ENCODE measurements at places on chromosomes 13 and 19. TPM values are rescaled to one million over a fixed set of nuclear protein-coding genes. Genes with fewer than 3 reads are reported as not detected.

GRCh38 chr13:41597348-41598041, 140.1 kb downstream of the RGCC start:
- peaks cover 11% of the 10 kb centered on the region for H3K4me1 ChIP-seq
- no peaks in the 10 kb centered on the region for H3K27me3 ChIP-seq
- no peaks in the 10 kb centered on the region for H3K36me3 ChIP-seq
- no peak overlapping the region for H3K4me3 ChIP-seq
- H3K27ac ChIP-seq: no peak overlapping the region
- no peak for DNase-seq

The LILRA5 gene
- 0.38 TPM for total RNA-seq

DNA sequence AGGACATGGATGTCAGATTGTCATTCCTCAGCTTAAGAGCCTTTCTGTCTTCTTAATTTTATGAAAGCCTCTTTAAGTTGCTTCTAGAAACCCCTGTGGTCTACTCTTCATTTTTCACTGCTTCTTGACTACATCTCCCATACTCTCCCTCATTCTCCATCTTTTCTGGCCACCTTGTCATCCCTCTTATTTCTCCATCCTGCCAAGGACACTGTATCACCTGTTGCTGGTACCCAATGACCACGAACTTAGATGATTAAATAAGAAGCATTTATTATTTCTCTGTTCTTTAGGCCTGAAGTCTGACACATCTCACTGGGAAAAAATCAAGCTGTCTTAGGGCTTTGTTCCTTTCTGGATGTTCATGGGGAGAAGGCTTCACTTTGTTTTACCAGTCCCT, 9.2 kb downstream of the ZNF223 start:
- no peaks in the 10 kb centered on the region for H3K27me3 ChIP-seq
- no peaks in the 10 kb centered on the region for H3K36me3 ChIP-seq
- no peak overlapping the region for H3K27ac ChIP-seq

- no peak overlapping the region for H3K4me3 ChIP-seq
- no peaks in the 10 kb centered on the region for H3K36me3 ChIP-seq
- H3K27ac ChIP-seq: no peak overlapping the region
Observed at GRCh38 chr13:69474011-69474685, 633.5 kb upstream of the ATXN8OS start.

GRCh38 chr19:44585371-44586133, 27.8 kb upstream of the IGSF23 start:
- no peak overlapping the region for H3K4me3 ChIP-seq
- H3K4me1 ChIP-seq: no peaks in the 10 kb centered on the region
- H3K36me3 ChIP-seq: no peaks in the 10 kb centered on the region

- no peak overlapping the region for H3K27ac ChIP-seq
- DNase-seq: no peak
- peaks cover 9% of the 10 kb centered on the region for H3K36me3 ChIP-seq
- H3K4me3 ChIP-seq: no peak overlapping the region
- H3K4me1 ChIP-seq: peaks cover 26% of the 10 kb centered on the region
- no peaks in the 10 kb centered on the region for H3K27me3 ChIP-seq
Observed at GRCh38 chr19:17869114-17869608, 2.6 kb upstream of the SLC5A5 start.
